ENCODE measurements at places on chromosomes 4 and X.

DNA sequence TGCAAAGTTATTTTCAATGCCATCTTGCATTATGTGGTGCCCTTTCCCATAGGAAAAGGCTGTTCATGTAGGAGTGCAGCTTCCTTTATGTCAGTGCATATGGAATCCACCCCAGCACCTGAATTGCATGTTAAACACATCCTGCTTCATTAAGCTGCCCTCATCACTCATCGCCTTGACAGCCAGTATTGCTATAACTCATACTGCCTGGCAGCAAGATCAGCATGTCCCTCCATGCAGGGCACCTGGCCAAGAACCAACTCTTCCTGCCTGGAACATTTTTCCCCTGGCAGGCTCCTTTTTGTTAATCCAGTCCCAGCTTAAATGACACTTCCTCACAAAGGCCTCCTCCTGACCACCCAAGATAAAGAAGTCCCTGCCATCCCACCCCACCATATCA, 23.5 kb upstream of the CA5B start:
- DNase-seq: no peak

- DNase-seq: peak; percentile 47
Measured at GRCh38 chrX:48761674-48762471, at the start of gene GLOD5. Gene GLOD5, plus strand, starts transcription at chrX:48761747. Its CDS starts 44 bp downstream, at chrX:48761791.

DNA sequence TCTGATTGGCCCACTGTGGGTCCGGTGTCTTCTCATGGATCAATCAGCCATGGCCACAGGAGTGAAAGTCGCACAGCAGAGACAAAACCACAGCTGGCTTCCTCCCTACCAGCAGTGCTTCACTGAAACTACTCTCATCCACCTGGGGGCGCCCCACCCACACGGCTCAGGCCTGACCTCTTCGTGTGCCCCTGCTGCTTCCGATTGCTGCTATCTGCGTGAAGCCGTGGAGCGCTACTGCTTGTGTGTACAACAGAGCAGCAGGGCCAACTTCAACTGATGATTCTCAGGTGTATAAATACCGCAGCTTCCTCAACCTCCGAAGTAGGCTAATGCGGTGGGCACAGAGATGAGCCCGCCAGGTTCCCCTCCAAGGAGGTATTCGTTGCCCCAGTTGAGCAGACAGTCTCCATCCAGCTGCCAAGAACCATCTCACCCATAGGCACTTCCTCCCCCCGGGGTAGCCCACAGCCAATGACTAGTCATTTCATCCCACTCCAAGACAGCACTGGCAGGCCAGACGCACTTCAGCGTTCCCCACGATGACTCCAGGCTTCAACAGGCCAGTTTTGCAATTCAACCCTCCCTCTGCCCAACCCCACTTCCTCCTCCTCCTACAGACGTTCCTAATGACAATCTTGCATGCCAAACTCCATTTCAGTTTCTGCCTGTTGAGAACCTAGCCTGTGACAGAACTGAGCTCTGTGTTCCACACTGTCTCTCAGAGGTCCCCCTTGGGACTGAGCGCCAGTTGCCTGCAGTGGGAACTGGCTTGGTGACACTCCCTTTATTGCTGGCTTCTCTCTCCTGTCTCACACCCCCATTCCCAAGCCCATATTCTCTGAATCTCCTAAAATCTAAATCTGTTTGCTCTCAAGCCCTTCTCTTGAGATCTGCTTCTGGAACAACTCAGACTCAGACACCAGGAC, 41.3 kb upstream of the ATP6AP2 start:
- DNase-seq: peak; percentile 73

- no peak for DNase-seq
Measured at GRCh38 chrX:129653181-129653970, 1.4 kb downstream of the APLN start.

- DNase-seq: no peak
Measured at GRCh38 chr4:8862800-8863685, 8.6 kb downstream of the HMX1 start.

All from T-helper 1 cell (primary cell).